ENCODE measurements at places on chromosomes 1 and 21. TPM values are rescaled to one million over a fixed set of nuclear protein-coding genes. Genes with fewer than 3 reads are reported as not detected.

Gene ZNF124
- 79.2 TPM for total RNA-seq

Gene ILDR2
- 17.5 TPM for total RNA-seq

Gene AADACL3
- total RNA-seq: not detected

Gene VSIG8
- not detected for total RNA-seq

Gene KIF14
- 5.6 TPM for total RNA-seq

Gene CHRM3
- not detected for total RNA-seq

Gene MYBPH
- total RNA-seq: not detected

Gene TRAF3IP3
- total RNA-seq: not detected

Gene GPBP1L1
- total RNA-seq: 126 TPM

Gene STYXL2
- 0.05 TPM for total RNA-seq

Gene FCRL5
- not detected for total RNA-seq

Gene TCHHL1
- total RNA-seq: not detected

Gene CRABP2
- total RNA-seq: 8.3 TPM

Gene PODN
- total RNA-seq: 0.40 TPM

Gene AMY2B
- 19.7 TPM for total RNA-seq

Gene AMPD1
- not detected for total RNA-seq
